Gastroesophageal sphincter (tissue), 4 donors: ENCODE measurements at places on chromosomes 5 and 9.
A peak's percentile ranks its signal among the peaks of the same experiment; 100 is the strongest.

DNA sequence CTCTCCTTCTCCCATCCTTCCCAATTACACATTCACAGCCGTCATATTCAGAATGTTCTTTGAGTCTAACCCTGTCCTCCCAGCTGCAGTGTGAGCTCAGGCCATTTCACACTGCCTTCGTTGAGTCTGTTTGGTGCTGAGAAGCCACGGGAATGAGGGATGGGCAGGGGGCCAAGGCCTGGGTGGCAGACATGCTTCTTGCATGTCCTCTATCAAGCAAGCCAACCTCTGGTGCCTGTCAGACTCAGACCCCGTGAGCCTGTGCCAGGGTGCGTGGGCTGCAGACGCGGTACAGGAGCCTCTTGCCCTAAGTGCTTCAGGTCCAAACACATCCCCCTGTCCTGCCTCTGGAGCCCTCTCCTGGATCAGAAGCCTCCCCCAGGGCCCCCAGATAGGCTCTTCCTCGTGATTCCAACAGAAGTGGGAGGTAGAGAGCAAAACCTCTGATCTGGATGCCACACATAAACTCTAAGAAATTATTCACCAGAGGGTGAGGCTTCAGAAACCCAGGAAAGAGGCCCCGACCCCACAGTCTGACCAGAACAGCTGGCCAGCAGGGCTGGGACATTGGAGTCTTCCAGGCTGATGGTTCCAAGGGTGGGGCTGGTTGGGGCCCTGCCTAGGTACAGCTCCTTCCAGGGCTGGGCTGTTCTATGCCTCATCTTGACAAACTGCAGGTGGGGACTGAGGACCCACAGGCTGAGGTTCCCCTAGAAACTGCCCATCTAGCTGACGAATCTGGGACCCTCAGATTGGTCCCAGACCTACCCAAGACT, 46.7 kb upstream of the CDKN2AIPNL start:
- peak; percentile 62 for ATAC-seq

DNA sequence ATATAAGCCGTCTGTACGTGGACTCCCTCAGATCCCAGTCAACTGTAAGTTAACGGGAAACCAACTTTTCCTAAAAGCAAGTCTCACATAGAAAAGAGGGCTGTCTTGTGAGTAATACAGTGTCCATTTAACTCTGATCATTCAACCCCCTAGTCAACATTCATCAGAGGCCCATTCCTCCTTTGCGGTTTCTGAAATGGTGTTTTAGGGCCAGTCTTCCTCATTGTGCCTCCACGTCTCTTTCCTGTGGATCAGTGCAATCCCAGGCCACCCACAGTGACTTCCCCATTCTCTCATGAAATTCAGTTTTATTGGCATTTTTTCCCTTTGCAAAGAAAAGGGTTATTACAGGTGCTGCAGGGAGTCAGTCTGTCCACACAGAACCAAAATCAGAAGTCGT, 261.8 kb downstream of the NR3C1 start:
- no peak for ATAC-seq

- no peak for ATAC-seq
Observed at GRCh38 chr5:594226-594860, 17.8 kb upstream of the CEP72 start.

- no peak for ATAC-seq
Observed at GRCh38 chr5:76836585-76836984, 13.2 kb upstream of the S100Z start.

GRCh38 chr5:122352331-122352730, 40.3 kb downstream of the SNCAIP start:
- ATAC-seq: no peak

- ATAC-seq: no peak
Observed at GRCh38 chr5:55421074-55421529, 113.3 kb downstream of the MTREX start.

GRCh38 chr5:63820577-63820976, 141.7 kb downstream of the HTR1A start:
- no peak for ATAC-seq

- no peak for ATAC-seq
Observed at GRCh38 chr5:3604501-3604900, 8.9 kb downstream of the IRX1 start.

- no peak for ATAC-seq
Observed at GRCh38 chr5:122977319-122977718, 59.2 kb downstream of the PPIC start.

DNA sequence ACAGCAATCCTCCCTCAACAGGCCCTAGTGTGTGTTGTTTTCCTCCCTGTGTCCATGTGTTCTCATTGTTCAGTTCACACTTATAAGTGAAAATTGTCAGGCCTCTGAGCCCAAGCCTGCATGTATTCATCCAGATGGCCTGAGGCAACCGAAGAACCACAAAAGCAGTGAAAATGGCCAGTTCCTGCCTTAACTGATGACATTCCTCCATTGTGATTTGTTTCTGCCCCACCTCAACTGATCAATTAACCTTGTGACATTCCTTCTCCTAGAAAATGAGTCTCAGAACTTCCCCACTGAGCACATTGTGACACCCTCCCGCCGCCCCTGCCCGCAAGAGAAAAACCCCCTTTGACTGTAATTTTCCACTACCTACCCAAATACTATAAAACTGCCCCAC, 17.4 kb upstream of the TRPC7 start:
- ATAC-seq: no peak

DNA sequence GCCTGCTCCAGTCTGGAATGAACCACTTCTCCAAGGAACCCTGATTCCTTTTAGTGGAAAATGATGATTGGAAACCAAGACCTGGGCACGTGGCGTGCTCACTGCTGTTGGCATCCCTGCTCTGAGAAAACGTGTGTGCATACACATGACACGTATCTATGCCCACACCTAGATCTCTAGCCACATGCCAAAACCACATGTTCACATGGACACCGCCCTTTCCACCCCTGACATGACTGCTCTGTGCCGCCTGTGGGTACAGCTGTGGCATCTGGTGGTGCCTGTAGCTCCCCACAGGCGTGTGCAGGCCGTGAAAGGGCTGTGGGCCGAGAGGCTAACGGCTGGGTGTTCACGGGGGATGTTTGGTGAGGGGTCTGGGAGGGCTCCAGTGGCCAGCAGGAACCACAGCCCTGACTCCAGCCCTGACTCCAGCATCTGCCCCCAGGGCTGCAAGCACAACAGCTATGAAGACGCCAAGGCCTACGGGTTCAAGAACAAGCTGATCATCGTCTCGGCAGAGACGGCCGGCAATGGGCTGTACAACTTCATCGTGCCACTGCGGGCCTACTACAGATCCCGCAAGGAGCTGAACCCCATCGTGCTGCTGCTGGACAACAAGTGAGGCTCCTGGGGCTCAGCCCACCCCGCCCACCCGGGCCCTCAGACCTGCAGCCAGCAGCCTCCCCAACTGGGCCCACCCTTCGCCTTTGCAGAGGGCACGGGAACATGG, 75.1 kb downstream of the KCNT1 start:
- ATAC-seq: no peak

GRCh38 chr9:137606005-137606621, 627 bp downstream of the ARRDC1 start:
- ATAC-seq: peak; percentile 17

GRCh38 chr5:130995254-130995515, 169.9 kb downstream of the HINT1 start:
- ATAC-seq: no peak

GRCh38 chr5:172528440-172528839, 74.1 kb upstream of the SH3PXD2B start:
- peak; percentile 64 for ATAC-seq

DNA sequence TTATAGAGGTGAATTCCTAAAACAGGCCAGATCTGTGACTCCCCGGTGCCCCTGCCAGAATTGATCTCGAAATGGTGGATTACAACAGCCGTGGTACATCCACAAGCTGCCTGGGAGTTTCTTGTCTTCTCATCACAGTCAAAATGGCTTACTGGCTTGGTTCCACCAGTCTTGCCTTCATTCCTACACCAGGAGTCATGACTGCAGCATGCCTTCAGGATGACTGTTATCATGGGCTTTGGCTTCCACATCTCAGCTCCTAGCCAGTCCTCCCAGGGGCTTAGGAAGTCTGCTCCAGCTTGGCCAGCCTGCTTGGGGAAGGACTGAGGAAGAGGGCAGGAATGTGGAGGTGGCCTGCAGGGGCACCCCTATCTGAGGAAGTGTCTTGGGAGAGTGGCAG, 132.9 kb upstream of the NR3C1 start:
- peak; percentile 74 for ATAC-seq

DNA sequence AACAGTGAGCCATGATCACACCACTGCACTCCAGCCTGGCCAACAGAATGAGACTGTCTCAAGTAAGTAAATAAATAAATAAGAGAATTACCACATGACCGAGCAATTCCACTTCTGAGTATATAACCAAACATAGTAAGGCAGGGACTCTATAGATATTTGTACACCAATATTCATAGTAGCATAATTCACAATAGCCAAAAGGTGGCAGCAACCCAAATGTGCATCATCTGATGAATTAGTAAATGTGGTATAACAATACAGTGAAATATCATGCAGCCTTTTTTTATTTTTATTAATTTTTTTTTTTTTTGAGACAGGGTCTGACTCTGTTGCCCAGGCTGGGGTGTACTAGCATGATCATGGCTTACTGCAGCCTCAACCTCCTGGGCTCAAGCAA, 33.1 kb downstream of the ALDH7A1 start:
- ATAC-seq: no peak

DNA sequence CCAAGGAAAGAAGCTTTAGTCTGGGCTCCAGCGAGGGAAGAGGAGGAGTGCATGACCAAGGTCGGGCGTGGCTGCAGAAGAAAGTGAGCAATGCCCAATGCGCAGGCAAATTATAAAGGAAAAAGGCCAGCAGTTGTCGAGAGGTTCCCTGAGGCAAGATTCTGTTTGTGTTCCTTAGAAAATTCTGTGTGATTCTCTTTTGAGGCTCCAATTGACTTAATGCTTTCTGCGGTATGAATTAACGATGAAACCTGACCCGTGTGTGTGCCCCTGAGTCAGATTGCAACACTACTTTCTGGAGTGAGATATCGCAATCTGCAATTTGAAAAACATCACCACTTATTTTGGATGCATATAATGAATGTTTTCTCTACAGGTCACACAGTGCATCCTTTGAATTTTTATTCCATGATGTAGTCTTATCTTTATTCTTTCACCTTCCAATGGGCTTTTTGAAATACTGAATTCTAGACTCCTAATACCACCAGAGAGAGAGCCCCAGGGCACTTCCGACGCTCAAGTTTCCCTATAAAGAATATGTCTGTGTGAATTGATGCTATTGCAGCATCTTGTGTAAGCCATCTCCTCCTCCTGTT, 117.9 kb upstream of the IL6ST start:
- no peak for ATAC-seq

DNA sequence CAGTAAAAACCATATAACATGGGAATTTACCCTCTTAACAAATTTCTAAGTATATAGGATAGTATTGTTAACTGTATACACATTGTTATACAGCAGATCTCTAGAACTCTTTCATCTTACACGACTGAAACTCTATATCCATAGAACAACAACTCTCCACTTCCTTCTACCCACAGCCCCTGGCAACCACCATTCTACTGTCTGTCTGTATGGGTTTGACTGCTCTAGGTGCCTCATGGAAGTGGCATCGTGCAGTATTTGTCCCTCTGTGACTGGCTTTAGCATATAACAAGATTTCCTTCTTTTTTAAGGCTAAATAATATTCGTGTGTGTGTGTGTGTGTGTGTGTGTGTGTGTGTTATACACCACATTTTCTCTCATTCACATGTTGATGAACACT, 100.7 kb downstream of the ZNF462 start:
- no peak for ATAC-seq
